Transverse colon (tissue), 4 donors: ENCODE measurements at places on chromosomes 12 and 14. TPM values are rescaled to one million over a fixed set of nuclear protein-coding genes. Genes with fewer than 3 reads are reported as not detected.

Gene IL31
- not detected for total RNA-seq

Gene ASIC1
- 0.82 TPM for total RNA-seq

Gene GRIP1
- 9.0 TPM for total RNA-seq

DNA sequence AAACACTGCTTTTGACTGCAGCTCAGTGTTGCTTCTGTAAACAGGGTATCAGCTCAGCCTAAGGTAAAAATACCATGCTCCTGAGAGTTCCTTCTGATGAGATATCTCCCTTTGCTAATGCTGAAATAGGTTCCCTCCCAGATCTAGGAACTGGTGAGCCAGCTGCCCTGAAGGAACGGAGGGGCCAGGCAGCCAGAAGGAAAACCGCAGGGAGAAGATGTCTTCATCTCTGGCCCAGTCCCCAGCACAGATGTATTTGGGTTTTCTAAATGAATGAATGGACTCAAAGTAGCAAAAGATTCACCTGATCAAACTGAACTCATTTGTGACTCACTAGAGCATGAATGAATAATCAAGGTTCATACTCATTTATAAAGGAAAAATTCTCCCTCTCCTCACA lies 247.8 kb downstream of the MSRB3 start:
- no peaks in the 10 kb centered on the region for H3K27me3 ChIP-seq
- H3K4me3 ChIP-seq: no peak overlapping the region
- no peaks in the 10 kb centered on the region for H3K36me3 ChIP-seq
- H3K4me1 ChIP-seq: no peaks in the 10 kb centered on the region

DNA sequence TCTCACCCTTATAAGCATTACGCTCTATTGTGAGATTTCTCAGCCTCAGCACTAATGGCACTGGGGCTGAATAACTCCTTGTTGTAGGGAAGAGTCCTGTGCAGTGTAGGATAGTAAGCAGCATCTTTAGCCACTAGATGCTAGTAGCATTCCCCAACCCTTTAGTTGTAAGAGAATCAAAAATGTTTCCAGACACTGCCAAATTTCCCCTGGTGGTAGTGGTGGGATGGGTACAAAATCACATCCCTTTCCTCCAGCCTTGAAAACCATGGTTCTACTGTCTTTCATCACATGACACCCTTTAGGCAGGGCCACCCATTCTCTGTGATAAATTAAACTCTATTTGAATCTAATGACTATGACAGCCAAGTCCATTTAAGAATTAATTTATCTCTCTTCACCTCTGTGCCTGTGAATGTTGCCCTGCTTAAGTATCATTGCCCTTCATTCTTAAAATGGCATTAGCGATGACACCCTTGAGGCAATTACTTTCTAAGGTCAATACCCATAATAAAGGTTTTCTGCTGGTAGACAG lies 199.4 kb downstream of the ANO4 start:
- H3K4me1 ChIP-seq: no peaks in the 10 kb centered on the region
- H3K4me3 ChIP-seq: no peak overlapping the region
- H3K27me3 ChIP-seq: no peaks in the 10 kb centered on the region
- no peak for DNase-seq
- H3K27ac ChIP-seq: no peak overlapping the region

DNA sequence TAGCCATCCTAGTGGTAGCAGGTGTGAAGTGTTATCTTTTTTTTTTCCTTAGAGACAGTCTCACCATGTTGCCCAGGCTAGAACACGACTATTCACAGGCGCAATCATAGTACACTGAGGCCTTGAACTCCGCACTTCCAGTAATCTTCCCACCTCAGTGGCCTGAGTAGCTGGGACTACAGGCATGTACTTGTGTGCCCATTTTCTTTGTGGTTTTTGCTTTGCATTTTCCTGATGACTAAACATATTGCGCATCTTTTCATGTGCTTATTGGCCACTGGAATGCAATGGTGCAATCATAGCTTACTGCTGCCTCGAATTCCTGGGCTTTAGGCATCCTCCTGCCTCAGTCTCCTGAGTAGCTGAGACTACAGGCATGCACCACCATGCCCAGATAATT lies 33.3 kb upstream of the GCH1 start:
- H3K4me3 ChIP-seq: no peak overlapping the region
- no peaks in the 10 kb centered on the region for H3K36me3 ChIP-seq
- no peaks in the 10 kb centered on the region for H3K4me1 ChIP-seq
- no peaks in the 10 kb centered on the region for H3K27me3 ChIP-seq

DNA sequence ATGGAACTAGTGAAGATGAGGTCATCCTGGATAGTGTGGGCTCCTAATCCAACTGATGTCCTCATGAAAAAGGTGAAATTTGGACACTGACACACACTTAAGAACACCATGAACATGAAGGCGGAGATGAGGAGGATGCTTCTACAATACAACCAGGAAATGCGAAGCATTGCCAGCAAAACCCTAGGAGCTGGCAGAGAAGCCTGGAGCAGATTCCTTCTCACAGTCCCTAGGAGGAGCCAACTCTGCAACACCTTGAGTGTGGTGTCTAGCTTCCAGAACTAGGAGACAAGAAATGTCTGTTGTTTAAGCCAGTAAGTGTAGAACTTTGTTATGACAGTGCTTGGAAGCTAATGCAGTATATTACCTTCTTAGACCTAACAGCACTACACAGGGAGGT lies 191.9 kb upstream of the PWP1 start:
- no peak overlapping the region for H3K4me3 ChIP-seq

DNA sequence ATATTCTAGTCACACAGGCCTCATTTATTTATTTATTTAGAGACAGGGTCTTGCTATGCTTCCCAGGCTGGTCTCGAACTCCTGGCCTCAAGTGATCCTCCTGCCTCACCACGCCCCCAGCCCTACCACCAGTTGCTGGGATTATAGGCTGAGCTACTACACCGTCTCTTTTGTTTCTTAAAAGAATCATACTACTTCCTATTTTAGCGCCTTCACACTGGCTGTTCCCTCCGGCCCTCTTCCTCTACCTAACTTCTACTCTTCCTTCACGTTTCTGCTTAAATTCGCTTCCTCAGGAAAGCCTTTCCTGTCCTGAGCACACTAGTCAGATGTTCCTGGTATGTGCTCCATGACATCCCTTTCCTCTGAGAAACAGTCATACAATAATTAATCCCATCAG lies 6.4 kb upstream of the MRPL42 start:
- no peak overlapping the region for H3K27ac ChIP-seq
- no peaks in the 10 kb centered on the region for H3K4me1 ChIP-seq
- no peaks in the 10 kb centered on the region for H3K36me3 ChIP-seq
- H3K27me3 ChIP-seq: no peaks in the 10 kb centered on the region
- DNase-seq: no peak

GRCh38 chr14:34212172-34212929 lies 249.7 kb downstream of the SPTSSA start:
- DNase-seq: no peak
- no peaks in the 10 kb centered on the region for H3K27me3 ChIP-seq
- H3K36me3 ChIP-seq: no peaks in the 10 kb centered on the region
- H3K4me1 ChIP-seq: no peaks in the 10 kb centered on the region
- no peak overlapping the region for H3K27ac ChIP-seq

DNA sequence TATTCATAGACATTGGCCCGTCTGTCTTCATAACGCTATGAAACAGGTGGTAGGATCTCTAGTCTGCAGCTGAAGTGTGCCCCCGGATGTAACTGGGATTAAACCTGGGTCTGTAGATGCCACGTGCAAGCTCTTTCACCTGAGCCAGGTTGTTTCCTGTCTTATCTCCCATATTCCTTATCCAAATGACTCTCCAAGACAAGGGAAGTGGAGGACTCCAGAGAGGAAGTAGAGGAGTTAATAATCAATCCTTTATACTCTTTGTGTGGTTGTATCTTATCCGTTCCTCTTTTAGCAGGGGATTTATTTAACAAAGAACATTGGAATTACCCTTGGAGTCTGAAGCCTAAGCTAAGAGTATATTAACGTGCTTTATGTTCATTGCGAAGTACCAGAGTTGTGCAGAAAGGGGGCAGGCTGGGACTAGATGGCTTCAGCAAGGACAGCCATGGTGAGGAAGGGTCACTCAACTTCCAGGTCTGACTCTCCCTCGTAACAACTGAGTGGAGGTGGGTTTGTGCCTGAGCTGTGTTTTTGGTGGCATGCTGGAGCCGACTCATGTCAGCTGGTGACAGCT lies 82.8 kb downstream of the RIN3 start:
- H3K36me3 ChIP-seq: no peaks in the 10 kb centered on the region
- H3K27ac ChIP-seq: no peak overlapping the region
- H3K4me3 ChIP-seq: no peak overlapping the region
- no peak for DNase-seq
- H3K4me1 ChIP-seq: no peaks in the 10 kb centered on the region
- H3K27me3 ChIP-seq: no peaks in the 10 kb centered on the region

- peaks cover 50% of the 10 kb centered on the region for H3K27me3 ChIP-seq
- H3K4me3 ChIP-seq: no peak overlapping the region
- H3K4me1 ChIP-seq: no peaks in the 10 kb centered on the region
- H3K27ac ChIP-seq: no peak overlapping the region
- no peaks in the 10 kb centered on the region for H3K36me3 ChIP-seq
Measured at GRCh38 chr14:96584907-96585671, 82.9 kb downstream of the PAPOLA start.
